ENCODE measurements at places on chromosomes 1 and 21.

DNA sequence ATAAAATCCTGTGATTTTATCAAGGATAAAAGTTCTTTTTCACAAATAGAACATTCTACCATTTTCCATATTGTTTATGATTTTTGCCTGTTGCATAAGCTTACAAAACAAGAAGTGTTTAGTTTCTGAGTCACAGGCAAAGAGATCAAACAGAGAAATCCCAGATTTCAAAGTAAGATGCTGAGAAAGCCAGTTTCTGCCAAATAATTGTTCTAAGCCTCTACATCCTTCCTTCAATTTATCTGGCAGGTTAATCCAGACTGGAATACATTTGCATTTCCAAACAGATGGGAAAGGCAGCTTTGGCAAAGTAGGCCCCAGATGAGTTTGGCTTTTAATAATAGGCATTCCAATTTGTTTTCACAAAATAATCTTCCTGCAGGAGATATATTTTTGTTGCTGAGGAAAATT, 2.5 kb downstream of the SLC1A7 start:
- DNase-seq, result no peak

DNA sequence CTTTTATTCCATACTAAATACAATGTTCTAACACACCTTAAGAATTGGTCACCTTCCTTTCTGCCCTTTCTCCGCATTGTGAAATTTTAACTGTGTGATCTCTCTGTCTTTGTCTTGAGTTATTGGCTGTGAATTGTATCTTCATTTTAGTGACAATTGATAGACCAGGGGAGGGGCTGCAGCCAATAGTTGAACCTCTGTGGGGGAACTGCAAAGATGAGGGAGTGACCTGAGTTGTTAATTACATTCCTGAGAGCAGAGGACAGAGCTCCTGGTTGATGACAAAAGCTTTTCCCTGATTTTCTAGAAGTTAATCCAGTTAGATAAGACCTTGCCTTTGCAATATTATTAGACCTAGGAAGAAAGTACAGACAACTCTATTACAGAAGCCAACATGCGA, 1535.7 kb downstream of the BRINP3 start:
- no peak for DNase-seq

DNA sequence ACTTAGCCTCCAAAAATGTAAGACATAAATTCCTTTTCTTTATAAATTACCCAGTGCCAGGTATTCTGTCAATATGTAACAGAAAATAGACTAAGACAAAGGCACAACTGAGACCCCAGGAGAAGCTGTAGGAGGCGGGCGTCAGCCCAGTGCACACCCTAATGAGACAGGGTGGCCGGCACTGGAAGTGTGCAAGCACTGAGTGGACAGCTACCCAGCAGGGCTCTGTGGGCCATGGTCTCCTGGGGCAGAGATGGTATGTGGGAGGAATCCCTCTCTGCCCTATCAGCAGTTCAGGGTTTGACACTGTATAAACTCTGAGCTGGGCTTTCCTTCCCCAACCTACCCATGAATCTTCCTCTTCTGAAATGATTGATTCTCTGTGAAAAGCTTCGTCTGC, 139.5 kb downstream of the GLIS1 start:
- no peak for DNase-seq

DNA sequence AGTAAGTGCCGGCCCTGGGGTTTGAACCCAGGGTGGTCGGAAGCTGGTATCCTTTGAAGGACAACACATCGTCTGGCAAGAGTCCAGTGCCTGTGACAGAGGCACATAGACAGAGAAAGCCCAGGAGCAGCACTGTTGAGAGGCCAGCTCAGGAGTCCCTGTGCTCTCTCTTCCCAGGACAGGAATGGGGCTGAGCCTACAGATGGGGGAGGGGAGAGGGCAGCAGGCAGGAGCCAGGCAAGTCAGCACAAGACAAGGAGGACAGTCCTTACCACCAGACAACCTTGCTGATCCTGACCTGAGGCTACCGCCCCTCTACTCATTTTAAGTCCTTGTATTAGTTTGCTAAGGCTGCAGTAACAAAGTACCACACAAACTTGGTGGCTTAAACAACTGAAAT, 27.7 kb upstream of the SYT6 start:
- no peak for DNase-seq

DNA sequence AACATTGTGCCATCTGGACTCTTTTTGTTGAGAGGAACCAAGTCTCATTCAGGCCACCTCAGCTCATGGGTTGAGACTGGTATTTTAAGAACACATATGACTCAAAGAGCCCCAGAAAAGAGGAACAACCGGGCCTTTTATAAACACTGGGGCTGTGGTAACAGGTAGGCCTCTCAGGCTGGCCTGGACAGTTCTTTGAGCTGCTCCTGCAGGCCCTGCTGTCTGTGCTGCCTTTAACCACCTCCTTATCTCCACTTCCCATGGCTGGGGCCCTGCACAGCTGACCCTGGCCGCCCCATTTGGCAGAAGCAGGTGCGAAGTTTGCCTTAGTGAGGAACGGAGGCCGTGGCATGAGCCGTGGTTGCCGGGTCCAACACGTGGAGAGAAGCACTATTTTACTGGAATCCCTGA, 163.3 kb downstream of the RHOU start:
- DNase-seq, result no peak

DNA sequence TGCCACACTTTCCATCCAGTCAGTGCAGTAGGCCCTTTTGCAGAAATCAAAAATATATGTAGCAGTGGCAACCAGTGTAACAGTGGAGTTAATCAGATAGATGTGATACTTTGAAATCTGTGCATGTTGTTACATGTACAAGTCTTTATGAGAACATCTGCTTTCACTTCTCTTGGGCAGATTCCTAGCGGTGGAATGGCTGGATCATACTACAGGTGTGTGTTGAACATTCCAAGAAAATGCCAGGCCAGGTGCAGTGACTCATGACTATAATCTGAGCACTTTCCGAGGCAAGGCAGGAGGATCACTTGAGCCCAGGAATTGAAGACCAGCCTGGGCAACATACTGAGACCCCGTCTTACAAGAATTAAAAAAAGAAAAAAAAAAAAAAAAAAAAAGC, 55.3 kb downstream of the GNB1 start:
- DNase-seq, result no peak
